Pons (tissue), 1 donor: ENCODE measurements at places on chromosomes 12 and 14.

DNA sequence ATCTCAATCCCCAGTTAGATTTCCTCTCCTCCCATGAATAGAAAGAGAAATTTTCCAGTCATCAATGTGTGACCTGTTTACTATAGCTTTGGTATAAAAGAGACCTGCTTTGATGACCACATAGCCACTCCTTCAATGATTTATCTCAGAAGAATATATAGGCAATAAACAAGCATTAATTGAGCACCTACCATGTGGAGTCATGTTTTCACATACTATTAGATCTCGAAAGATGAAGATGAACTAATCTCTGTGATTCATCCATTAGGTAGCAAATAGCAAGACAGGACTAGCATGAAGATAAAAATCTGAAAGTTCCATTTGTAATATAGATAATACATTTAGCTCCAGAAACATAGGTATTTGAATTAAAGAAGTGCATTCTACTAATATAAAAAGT is 40.5 kb downstream of the SLCO1A2 start:
- DNase-seq, result no peak

DNA sequence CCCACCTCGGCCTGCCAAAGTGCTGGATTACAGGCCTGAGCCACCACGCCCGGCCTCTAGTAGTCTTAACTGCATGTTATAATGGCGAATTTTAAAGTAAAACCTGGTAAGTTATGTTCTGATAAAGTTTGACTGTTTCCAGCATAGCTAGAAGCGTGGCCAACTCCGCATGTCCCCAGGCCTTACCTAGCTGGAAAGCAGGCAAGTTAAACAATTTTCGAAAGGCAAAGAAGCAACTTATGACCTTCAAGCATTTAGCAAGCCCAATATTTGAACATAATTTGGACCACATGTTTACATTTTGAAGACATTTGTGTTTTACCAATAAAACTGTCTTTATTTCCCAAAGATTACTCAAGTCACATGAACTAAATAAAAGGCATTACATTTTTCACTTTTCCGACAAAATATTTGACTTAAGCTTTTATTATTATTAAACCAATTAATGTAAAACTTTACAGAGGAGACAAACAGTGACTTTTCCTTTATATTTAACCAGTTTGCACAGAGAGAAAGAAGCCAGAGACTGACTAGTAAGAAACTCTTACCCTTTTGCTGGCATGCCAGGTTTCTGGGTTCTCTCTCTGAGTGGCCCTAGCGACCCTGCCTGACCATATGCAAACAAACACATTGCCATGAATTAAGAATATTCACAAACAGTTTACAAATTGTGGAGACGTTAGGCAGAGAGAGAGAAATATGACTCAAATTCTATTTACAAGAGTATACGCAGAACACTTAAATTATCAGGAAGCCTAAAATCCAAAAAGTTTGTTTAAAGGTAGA is 106.3 kb downstream of the RIN3 start:
- DNase-seq, result no peak

DNA sequence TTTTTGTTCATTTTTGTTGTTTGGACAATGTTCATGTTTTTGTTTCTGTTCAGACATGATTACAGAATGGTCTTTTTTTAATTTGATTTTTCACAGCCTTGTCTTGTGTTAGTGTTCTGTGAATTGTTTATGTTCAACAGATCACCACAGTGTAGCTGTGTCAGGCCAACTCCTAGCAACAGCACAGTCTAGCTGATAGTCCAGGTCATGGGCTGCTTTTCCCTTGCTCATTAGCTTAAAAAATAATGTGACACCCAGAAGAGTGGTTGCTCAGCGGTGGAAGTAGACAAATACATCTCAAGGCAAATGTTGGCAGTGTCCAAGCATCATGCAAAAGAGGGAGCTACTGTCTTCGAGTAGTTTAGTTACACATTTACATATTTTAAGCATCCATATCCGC is 22.4 kb downstream of the WBP11 start:
- peak; percentile 50 for DNase-seq

GRCh38 chr14:55610713-55611370 is 30.8 kb downstream of the KTN1 start:
- no peak for DNase-seq

- DNase-seq, result no peak
Measured at GRCh38 chr12:48451372-48451771, 21.0 kb upstream of the ANP32D start.

GRCh38 chr12:125346362-125346761 is 281.1 kb downstream of the AACS start:
- peak; percentile 60 for DNase-seq

- no peak for DNase-seq
Measured at GRCh38 chr14:54451121-54451601, 10.0 kb upstream of the CNIH1 start.

- DNase-seq, result no peak
Measured at GRCh38 chr14:24665440-24665991, 31.5 kb upstream of the GZMB start.

- peak; percentile 88 for DNase-seq
Measured at GRCh38 chr14:77094672-77095284, 3.3 kb upstream of the CIPC start.

- peak; percentile 56 for DNase-seq
Measured at GRCh38 chr12:49108958-49109404, 1.7 kb downstream of the LMBR1L start.

- DNase-seq, result no peak
Measured at GRCh38 chr12:107684990-107685359, 624 bp upstream of the PWP1 start.

DNA sequence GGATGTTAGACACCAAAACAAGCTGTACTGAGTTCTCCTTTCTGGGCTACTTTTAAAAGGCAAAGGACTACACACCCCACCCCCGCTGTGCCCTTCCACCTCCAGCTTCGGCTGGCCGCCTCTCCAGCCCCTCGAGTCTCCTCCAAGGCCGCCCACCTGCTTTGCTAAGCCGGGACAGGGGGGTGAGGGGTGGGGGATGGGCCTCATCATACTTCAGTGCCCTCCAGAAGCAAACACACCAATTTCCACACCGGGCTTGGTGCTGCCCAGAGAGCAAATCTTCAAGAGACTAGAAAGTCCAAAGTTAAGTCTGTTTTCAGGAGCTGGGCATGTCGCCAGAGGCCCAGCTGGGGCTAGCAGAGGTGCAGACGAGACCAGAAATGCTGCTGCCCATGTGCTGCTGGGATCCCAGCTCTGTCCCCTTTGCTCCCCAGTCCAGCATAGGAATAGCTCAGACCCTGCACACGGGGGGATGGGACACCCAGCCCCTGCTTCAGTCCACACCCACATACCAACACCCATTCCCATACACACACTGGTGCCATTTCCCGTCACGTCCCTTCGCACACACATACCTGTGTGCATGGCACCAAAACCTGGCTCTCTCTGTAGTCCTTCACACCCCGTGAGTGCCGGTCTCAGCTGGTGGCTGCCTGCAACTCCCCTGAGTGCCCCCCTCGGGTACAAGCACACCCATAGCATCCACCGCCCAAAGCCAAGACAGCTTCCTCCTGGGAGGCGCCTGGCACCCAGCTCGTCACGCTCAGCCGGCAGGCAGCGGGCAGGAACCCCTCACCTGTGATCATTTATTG is 1.0 kb downstream of the SLC6A12 start:
- no peak for DNase-seq

DNA sequence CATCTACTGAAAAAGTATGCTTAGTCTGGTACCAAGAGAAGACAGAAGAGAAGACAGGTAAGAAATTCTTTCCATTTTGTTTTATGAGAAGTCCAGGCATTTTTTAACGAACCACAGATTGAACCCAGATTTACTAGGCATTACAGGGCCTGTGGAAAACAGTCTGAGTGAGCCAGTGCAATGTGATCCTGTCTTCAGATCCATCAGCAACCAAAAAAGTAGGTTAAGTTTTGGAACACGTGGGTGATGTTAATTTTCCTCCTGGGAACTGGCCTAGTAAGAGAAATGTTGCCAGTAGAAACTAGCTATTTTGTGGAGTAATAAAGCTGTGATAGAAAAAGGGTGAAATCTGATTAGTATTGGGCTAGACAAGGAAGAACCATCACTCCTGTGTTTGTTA is 440.9 kb upstream of the SEL1L start:
- no peak for DNase-seq

DNA sequence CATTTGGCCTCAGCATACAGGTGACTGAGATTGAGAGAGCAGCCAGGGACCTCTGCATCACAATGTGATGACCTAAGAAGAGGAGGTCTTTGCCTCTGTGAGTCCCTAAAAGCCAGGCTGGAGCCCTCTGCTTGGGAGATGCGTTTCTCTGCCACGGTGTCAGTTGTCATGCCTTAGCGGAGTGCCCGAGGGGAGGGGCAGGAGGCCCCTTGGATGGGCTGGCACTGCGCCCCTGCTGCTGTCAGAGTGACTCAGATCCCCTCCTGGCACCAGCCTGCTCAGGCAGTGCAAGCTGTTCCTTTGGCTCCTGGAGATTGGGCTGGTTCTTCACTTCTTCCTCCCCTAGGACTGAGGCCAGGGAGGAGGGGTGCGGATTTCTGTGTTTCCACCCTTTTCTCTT is 64.9 kb upstream of the KCNA5 start:
- DNase-seq, result no peak

DNA sequence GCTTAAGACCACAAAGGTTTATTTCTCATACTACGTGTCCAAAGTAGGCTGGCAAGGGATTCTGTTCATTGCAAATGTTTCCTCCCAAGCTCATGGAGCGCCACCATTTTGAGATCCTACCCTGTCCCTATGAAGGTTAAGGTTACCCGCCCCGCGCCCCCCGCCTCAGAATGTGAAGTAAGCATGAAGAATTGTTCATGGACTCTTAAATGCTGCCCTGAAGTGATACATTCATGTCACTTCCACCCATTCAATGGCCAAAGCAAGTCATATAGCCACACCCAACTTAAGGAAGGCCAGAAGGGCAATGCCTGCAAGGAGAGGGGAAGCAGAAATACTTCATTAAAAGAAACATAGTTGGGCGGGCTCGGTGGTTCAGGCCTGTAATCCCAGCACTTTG is 4.2 kb downstream of the TMEM253 start:
- no peak for DNase-seq

DNA sequence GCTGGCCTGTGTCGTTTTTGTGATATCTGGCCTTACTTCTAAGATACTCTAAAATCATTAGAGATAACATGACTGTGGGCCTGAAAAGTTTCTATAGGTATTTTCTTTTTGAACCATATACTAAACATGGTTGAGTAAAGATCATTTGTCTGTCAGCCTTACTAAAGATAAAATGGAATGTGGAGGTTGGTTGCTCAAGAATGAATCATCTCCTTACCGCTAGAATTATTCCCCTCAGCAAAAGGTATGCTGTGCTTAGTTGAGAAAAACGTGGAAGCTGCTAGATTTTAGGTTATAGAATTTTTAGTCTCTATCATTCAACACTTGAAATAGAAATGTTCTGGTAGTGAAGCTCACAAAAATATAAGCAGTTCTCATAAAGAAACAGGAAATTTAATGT is 407.3 kb downstream of the AEBP2 start:
- no peak for DNase-seq

- peak; percentile 63 for DNase-seq
Measured at GRCh38 chr14:104650057-104650980, 39.1 kb upstream of the INF2 start.

GRCh38 chr14:75191100-75191499 is 14.7 kb upstream of the TMED10 start:
- DNase-seq, result no peak

GRCh38 chr12:10301103-10301502 is 6.6 kb upstream of the KLRD1 start:
- DNase-seq, result no peak

- DNase-seq, result no peak
Measured at GRCh38 chr14:89452281-89452680, 35.2 kb upstream of the FOXN3 start.

DNA sequence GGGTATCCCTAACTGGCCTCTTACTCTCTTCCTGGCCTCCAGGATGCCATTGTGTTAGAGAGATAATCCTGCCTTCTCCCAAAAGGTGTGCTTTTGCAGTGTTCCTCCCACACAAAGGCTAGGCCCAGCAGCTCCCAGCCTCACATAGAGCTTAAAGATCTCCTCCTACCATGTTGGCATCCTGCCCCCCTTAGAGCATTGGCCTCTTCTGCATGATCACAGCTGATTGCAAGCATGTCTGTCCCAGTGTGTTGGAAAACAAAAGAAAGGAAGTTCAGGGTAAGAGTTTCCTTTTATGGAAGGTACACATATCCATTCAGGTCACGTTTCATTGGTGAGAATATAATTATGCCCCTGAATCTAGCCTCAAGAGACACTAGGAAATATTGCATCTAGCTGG is 405.4 kb downstream of the TMTC2 start:
- DNase-seq, result peak; percentile 46

DNA sequence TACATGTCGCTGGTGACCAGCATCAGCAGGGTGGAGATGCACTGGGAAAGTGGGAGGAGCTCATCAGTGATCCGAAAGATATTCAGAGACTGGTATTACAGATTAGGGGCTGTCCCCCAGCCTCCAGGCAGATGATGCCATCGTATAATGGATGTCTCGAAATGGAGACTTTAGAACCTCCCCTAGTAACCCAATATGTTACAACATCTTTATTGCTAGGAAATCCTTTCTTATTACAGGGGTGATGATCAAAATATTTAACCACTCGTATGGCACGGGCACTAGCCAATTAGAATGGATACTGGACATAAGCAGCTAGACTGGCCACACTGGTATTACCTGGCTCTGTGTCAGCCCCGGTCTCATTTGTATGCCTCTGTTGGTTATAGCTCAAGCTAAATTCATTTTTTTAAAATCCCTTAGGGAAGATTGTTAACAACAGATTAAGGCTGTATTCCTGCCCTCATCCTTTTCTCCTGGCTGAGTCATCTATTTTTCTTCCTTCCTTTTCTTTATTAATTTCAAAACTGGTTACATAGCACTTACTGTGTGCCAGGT is 10.8 kb upstream of the CEBPE start:
- no peak for DNase-seq

DNA sequence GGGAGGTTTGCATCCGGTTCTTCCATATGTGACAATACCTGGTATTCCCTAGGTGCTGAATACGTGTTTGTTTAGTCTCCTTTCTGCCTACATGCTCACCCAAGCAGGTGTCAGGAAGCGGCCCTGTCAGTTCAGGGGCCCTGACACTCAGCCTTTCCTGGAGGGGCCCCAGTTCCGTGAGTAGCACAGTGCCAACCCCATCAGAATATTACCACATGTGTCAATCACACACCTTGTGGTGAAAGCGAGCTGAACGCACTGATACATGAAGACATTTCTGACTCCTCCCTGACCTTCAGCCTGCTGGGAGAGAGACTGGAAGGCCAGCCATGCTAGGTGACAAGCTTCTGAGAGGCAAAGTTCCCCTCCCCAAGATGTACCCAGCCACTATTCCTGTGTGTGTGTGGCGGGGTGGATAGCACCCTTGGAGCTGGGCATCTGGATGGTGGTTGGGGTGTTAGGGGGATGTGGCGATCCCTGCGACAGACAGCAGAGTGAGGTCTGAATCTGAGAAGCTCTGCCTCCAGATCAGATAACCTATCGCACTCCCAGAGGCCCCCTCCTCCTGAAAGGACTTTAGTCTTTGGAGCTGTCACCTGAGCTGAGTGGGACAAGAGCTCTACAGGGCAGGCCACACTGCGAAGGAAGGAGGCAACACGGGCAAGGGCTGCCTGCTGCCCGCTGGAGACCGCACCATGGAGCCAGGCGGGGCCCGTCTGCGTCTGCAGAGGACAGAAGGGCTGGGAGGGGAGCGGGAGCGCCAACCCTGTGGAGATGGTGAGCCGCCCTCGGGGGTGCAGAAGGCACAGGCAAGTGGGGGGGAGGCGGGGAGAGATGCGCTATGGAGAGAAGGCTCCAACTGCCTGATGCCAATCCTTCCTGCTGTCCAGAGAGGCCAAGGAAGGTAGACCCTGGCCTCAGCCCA is at the start of gene SOAT2:
Gene SOAT2, plus strand, starts transcription at position 604 of the 925 bp plus-strand sequence. Its CDS starts 92 bp downstream, at position 696.
- no peak for DNase-seq
